ENCODE measurements at places on chromosomes 16 and 17. TPM values are rescaled to one million over a fixed set of nuclear protein-coding genes. Genes with fewer than 3 reads are reported as not detected.

The TRPV2 gene
- 3.7 TPM for total RNA-seq

The CA7 gene
- total RNA-seq, result 188 TPM

The MYL4 gene
- not detected for total RNA-seq

The CD79B gene
- total RNA-seq, result 0.68 TPM

The TMC6 gene
- 39.7 TPM for total RNA-seq

- no peaks in the 10 kb centered on the region for H3K27me3 ChIP-seq
- DNase-seq, result no peak
- no peaks in the 10 kb centered on the region for H3K4me1 ChIP-seq
- H3K36me3 ChIP-seq, result no peaks in the 10 kb centered on the region
- no peak overlapping the region for H3K4me3 ChIP-seq
These were observed 18.9 kb downstream of the XYLT1 start for GRCh38 chr16:17451843-17452242.

GRCh38 chr16:17520561-17520960, 49.8 kb upstream of the XYLT1 start:
- no peak overlapping the region for H3K4me3 ChIP-seq
- no peak for DNase-seq
- H3K4me1 ChIP-seq, result no peaks in the 10 kb centered on the region
- no peaks in the 10 kb centered on the region for H3K36me3 ChIP-seq
- H3K27ac ChIP-seq, result no peak overlapping the region
- H3K27me3 ChIP-seq, result peaks cover 5% of the 10 kb centered on the region

DNA sequence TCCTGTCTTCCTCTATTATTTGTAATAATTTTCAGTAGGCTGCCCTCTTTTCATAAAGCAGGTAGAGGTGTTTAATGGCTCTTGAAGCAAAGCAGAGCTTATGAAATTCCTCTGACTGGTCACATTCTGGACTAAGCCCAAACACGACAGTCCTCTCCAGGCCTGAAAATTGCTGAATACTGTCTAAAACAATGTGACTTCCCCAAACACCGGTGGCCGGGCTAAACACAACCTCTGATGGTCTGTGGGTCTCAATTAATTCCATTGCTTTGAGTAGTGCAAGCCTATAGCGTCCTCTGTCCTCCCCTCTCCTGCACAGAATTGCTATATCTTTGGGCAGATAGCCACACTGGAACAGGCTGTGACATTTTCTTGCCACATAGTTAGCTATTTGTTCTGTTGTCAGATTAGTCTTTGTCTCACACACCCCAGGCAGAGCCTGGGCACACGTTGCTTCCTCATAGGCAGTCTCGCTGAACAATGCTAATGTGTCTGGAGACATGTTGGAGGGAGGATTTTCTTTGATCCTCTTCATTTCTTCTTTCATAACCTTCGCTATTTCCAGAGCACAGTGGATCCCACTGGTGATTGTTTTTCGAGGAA, 10.8 kb upstream of the SLFN12L start:
- no peaks in the 10 kb centered on the region for H3K36me3 ChIP-seq
- no peaks in the 10 kb centered on the region for H3K4me1 ChIP-seq
- H3K27ac ChIP-seq, result no peak overlapping the region
- H3K4me3 ChIP-seq, result no peak overlapping the region
- peaks cover 19% of the 10 kb centered on the region for H3K27me3 ChIP-seq

DNA sequence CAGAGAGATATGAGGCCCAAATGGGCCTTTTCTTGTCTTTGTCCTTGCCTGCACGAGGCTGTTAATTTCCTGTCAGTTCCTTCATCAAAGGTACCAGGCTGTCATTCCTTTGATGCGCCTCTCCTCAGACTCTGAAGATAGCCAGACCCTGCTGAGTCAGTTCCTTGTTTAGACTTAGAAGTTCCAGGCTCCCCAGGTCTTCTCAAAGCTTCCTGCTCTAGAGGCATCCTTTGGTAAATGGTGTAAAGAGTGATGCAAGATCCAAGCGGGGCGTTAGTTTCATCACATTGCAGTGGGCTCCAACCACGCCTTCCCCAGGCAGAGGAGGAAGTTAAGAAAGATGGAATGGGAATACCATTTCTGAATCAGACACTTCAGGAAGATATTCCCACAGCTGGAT, 4.0 kb upstream of the CDH11 start:
- H3K36me3 ChIP-seq, result no peaks in the 10 kb centered on the region
- H3K4me3 ChIP-seq, result no peak overlapping the region
- peaks cover 39% of the 10 kb centered on the region for H3K4me1 ChIP-seq
- DNase-seq, result no peak
- H3K27me3 ChIP-seq, result peaks cover 31% of the 10 kb centered on the region
- H3K27ac ChIP-seq, result peak overlapping the region; percentile 64

DNA sequence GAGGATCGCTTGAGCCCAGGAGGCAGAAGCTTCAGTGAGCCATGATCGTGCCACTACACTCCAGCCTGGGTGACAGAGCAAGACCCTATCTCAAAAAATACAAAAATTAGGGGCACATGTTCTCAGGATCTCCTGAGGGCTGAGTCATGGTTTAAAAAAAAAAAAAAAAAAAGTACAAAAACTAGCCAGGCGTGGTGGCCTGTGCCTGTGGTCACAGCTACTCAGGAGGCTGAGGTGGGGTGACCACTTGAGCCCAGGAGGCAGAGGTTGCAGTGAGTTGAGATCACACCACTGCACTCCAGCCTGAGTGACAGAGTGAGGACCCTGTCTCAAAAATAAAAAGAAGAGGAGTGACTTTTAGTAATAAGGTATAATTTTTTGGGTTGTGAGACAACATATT, 16.9 kb downstream of the BLMH start:
- H3K4me3 ChIP-seq, result no peak overlapping the region
- H3K36me3 ChIP-seq, result peaks cover 55% of the 10 kb centered on the region
- no peak for DNase-seq
- no peaks in the 10 kb centered on the region for H3K4me1 ChIP-seq
- H3K27ac ChIP-seq, result no peak overlapping the region
